ENCODE measurements at places on chromosomes 6 and 20.
A peak's percentile ranks its signal among the peaks of the same experiment; 100 is the strongest.

DNA sequence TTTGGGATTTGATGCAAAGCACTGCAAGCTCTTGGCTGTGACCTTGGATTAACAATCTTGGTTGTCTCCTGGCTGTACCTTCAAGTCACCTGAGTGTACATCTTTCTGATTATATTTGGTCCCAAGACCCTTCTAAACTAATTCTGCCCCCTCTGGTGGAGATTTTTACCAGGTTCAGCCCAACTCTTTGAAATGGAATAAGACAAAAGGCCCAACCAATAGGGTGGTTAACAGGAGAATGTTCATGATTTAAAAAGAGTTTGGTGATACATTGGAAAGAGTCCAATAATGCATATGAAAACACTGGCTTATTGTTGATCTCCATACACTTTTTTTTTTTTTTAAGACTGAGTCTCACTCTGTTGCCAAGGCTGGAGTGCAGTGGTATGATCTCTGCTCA, 77.5 kb upstream of the CD83 start:
- no peak for DNase-seq

GRCh38 chr20:12156252-12156651, 238.6 kb downstream of the BTBD3 start:
- DNase-seq: no peak

GRCh38 chr6:91317247-91317835, 730.5 kb upstream of the MAP3K7 start:
- DNase-seq: no peak

DNA sequence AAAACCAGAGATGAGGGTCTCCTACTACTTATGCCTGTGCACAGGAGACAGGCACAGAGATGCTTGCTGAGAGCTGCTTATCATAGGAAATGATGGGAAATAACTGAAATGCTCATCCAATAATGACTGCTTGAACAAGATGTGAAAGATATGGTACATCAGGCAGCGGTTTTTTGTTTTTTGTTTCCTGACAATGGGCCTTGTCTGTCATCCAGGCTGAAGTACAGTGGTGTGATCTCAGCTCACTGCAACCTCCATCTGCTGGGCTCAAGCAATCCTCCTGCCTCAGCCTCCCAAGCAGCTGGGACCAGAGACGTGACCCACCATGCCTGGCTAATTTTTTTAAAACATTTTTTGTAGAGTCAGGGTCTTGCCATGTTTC, 1.2 kb upstream of the RIPOR3 start:
- DNase-seq: no peak

GRCh38 chr6:5786969-5787720, 219.6 kb downstream of the NRN1 start:
- DNase-seq: no peak

- DNase-seq: peak; percentile 57
Observed at GRCh38 chr6:24667378-24667803, 514 bp downstream of the ACOT13 start.

GRCh38 chr6:32047855-32048766, 9.9 kb downstream of the CYP21A2 start:
- DNase-seq: peak; percentile 73

GRCh38 chr6:7579851-7580250, 10.1 kb upstream of the SNRNP48 start:
- no peak for DNase-seq

DNA sequence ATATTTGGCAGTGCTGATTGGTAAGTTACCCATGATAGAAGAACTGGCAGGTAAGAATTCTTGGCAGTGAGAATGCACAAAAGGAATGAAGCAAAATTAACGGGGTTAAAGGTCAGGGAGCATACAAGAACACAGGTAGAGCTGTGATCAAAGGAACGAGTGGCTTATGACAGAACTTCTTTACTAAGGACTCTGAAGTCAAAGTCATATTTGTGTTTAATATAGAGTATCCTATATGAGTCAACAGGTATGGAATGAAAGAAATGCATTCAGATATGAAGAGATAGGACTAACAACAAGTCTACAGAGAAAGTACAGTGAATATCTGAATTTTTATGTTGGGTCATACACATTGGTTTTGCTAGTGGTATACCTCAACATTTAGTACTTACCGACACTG, 209.0 kb upstream of the CITED2 start:
- DNase-seq: no peak
